Cardiac muscle cell (in vitro differentiated cells and primary cell): ENCODE measurements at places on chromosomes 3 and 15.

GRCh38 chr3:143221446-143221845 lies 101.9 kb downstream of the CHST2 start:
- no peaks in the 10 kb centered on the region for H3K27me3 ChIP-seq
- H3K4me1 ChIP-seq, result peaks cover 5% of the 10 kb centered on the region
- DNase-seq, result no peak

DNA sequence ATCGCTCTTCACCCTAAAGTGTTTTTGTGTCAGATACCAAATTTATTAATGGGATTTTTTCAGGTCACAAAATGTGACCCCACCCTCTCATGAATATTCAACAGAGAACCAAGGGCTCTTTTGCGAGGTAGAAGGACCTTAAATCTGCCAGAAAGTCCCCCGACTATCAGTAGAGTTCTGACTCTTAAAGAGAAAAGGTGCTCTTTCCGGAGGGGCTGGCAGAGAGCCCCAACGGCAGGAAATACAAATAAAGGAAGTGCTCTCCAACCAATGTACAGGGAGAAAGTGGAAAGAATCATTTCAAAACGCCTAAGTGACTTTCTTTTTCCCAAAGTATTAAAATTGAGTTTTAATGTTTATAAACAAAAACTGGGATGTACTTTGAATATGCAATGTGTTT lies 517.2 kb downstream of the FOXP1 start:
- H3K4me3 ChIP-seq, result peak overlapping the region; percentile 61
- DNase-seq, result no peak
- H3K27ac ChIP-seq, result peak overlapping the region; percentile 99

DNA sequence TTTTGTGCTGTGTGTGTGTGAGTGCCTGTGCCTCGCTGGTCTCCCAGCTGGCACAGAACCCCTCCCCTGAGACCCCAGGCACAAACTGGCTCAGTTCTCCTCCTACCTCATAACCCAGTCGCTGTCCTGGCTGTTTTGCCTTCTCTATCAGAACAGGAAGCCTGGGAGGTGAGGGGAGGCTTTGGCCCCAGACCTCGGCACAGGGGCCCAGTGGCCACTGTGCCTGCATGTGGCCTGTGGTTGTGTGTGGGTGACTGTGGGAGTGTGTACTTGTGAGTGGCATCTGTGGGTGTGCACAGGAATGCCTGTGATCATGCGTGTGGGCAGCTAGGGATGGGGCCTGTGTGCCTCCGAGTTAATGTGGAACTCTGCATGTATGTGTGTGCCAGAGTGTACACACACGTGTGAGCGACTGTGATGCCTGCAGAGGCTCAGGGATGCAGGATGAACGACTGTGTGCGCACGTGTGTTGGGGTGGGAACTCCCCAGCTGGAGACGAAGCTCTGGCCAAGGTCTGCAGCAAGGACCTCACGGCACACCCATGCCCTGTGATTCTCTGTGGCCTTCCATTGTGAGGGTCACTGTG lies 32.3 kb downstream of the PSTPIP1 start:
- no peak for DNase-seq
- H3K4me1 ChIP-seq, result no peaks in the 10 kb centered on the region
- no peak overlapping the region for H3K27ac ChIP-seq

DNA sequence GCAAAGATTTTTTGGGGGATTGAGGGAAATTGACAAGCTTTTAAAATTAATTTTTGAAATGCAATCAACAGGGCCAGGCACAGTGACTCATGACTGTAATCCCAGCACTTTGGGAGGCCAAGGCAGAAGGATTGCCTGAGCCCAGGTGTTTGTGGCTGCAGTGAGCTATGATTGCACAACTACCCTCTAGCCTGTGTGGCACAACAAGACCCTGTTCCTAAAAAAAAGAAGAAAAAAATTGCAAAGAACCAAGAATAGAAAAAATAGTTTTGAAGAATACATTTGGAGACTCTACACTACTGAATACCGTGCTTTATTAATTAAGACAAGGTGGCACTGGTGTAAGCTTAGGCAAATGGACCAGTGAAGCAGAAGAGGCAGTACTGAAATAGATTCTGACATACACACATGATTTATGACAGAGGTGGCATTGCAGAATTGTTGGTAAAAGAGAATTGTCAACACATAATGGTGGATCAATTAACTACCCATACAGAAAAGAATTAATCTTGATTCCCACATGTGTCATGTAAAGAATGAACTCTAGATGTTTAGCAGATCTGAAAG lies 443.3 kb upstream of the ATP11B start:
- H3K4me1 ChIP-seq, result no peaks in the 10 kb centered on the region
- no peak overlapping the region for H3K4me3 ChIP-seq
- DNase-seq, result no peak
- no peaks in the 10 kb centered on the region for H3K27me3 ChIP-seq

DNA sequence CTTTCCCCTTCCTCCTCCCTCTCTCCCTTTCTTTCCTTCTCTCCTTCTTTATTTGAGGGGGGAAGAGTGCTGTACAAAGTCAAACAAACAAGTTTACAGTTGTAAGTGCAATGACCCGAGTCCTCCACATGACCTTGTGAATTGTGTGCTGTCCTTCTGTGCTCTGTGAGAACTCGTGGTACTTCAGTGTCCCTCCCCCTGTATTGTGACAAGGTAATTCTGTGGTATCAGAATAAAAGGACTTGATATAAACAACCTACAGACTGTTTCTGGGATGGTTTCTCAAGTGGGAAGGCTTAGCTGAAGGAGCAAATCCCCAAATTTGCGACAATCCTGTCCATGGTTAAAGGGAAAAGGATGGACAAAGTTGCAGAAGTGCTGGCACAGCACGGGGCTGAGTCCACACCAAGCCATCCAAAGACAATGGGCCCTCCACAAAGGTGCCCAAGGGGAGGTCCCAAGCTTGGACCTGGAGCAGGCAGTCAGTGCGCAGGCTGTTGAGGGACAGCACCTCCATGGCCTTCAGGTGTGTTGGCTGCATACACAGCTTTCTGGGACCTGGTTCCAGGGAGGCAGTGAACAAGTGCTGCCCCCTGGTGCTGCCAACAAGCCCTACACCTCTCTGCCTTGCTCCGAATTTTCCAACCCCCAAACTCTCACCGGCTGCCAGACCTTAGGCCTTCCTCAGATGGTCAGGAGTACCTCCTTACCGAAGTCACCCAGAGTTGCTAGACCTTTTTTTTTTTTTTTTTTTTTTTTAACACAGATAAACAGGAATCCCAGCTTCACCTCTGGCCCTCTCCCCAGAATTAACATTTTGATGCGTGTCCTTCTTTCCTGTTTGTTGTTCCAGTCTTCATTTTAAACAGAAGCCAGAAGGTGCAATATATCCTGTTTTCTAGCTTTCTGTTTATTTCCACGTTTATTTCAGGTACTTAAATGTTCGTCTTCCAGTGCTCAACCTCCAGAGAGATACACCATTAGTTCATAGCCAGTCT lies 2.6 kb upstream of the APEH start:
- H3K36me3 ChIP-seq, result peaks cover under 1% of the 10 kb centered on the region
- no peaks in the 10 kb centered on the region for H3K27me3 ChIP-seq
- H3K4me1 ChIP-seq, result peaks cover 11% of the 10 kb centered on the region
- H3K4me3 ChIP-seq, result no peak overlapping the region
- DNase-seq, result peak; percentile 72
- H3K27ac ChIP-seq, result peak overlapping the region; percentile 63

DNA sequence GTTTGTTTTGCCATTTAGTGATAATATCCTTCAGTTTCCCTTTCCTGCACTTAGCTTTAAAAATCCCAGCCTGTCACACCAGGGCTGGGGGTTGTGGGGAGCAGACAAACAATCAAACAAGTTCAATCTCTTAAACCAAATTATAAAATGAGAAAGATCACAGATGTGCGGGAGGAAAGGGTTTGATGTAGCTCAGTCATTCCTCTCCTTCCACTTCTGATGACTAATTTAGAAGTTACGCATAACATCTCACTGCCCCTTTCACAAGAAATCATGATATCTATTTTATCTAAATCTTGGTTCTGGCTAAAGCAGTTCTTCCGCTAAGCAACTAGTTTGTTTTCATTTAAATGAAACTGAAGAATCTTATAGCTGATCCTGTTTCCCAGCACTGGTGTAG lies 34.1 kb upstream of the ATG7 start:
- no peak overlapping the region for H3K4me3 ChIP-seq
- H3K27ac ChIP-seq, result no peak overlapping the region
- peaks cover under 1% of the 10 kb centered on the region for H3K27me3 ChIP-seq

DNA sequence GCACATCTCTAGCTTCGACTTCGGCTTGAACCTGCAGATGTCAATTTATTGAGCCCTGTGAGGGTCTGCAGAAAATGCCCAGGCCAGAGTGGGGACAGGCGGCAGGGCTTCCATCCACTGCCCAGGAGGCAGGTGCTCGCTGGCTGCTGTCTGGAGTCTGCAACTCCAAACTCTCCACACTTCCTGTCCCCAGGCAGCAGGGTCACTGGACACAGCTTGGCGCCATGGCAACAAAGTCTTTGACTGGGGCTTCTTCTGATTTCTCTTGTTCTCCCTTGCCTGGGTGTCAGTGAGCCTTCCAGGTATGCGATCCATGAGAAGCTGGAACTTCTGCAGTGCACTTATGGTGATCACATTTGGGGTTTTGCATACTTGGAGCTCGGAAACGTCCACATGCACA lies 33.5 kb downstream of the SV2B start:
- H3K27ac ChIP-seq, result no peak overlapping the region
- no peak for DNase-seq
- H3K4me1 ChIP-seq, result no peaks in the 10 kb centered on the region
- no peaks in the 10 kb centered on the region for H3K27me3 ChIP-seq

DNA sequence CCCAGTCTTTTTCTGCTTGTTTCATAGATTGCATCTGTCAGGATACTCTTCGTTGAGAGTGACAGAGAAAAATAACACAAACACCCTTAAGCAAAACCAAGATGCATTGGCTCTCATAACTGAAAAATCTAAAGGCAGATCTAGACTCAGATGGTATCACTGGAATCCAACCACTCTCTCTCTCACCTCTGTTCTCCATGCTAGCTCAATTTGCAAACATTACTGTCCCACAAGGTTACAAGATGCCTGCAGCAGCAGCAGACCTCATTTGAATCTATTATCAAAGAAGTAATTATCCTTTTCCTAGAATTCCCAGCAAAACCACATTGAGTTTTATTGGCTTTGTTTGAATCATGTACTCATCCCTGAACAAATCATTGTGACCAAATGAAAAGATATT lies 19.1 kb upstream of the PCOLCE2 start:
- no peak overlapping the region for H3K27ac ChIP-seq
- no peak for DNase-seq
- H3K4me1 ChIP-seq, result no peaks in the 10 kb centered on the region
- no peaks in the 10 kb centered on the region for H3K36me3 ChIP-seq
- no peak overlapping the region for H3K4me3 ChIP-seq
- peaks cover 3% of the 10 kb centered on the region for H3K27me3 ChIP-seq

DNA sequence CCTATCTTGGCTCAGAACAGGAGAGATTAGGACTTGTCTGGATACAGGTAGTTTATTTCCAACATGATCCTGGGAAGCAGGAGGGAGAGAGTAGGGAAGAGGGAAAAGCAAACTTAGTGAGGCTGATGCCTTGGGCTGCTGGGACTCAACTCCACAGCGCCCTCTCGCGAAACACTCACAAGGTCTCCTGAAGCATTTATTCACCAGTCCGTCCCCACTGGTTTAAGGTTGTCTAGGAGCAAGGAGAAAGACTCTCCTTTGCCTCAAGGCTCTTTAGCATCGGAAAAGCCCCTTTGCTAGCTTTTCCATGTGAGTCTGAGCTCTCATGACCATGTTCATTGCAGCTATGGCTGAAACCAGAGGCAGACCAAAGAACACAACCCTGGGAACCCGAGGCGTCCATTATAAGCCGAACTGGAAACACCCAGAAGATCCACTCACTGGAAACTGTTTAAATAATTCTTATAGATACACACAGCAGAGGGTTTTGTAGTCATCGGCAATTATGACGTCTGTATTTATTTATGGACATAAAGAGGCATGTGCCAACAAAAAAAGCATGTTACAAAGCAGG lies 244.5 kb downstream of the CD47 start:
- H3K36me3 ChIP-seq, result no peaks in the 10 kb centered on the region
- DNase-seq, result peak; percentile 86
- no peaks in the 10 kb centered on the region for H3K27me3 ChIP-seq

GRCh38 chr3:24263069-24263668 lies 231.5 kb downstream of the THRB start:
- no peak overlapping the region for H3K27ac ChIP-seq
- no peaks in the 10 kb centered on the region for H3K4me1 ChIP-seq
- H3K27me3 ChIP-seq, result no peaks in the 10 kb centered on the region
- DNase-seq, result no peak

DNA sequence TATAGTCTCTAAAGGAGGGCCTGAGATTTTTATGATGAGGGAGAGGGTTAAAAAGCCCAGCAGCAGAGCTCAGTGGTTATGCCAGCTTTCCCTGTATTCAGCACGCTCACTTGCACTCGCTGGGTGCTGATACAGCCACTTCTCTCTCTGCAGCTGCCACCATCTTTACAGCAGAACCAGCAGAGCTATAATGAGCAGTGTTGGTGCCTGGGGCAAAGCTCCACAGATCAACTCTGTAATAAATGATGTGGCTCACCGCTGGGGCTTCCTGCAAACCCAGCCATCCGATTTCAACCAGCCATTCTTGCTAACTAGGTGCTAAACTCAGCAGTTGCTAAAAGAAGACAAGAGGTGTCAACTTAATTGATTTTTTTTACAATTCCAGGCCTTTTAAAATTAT lies 48.0 kb downstream of the ARNT2 start:
- DNase-seq, result no peak
- H3K36me3 ChIP-seq, result no peaks in the 10 kb centered on the region
- H3K27ac ChIP-seq, result no peak overlapping the region
- no peaks in the 10 kb centered on the region for H3K4me1 ChIP-seq
- no peak overlapping the region for H3K4me3 ChIP-seq
- H3K27me3 ChIP-seq, result peaks cover 4% of the 10 kb centered on the region

GRCh38 chr3:137845194-137845593 lies 81.1 kb downstream of the SOX14 start:
- H3K27me3 ChIP-seq, result peaks cover 32% of the 10 kb centered on the region
- H3K27ac ChIP-seq, result no peak overlapping the region
- H3K4me1 ChIP-seq, result no peaks in the 10 kb centered on the region

- no peaks in the 10 kb centered on the region for H3K27me3 ChIP-seq
- peaks cover 8% of the 10 kb centered on the region for H3K36me3 ChIP-seq
- DNase-seq, result no peak
- H3K4me1 ChIP-seq, result no peaks in the 10 kb centered on the region
Observed at GRCh38 chr3:119469418-119470189, 841 bp downstream of the POGLUT1 start.

GRCh38 chr3:23830869-23831484 lies 25.2 kb downstream of the UBE2E1 start:
- no peaks in the 10 kb centered on the region for H3K27me3 ChIP-seq
- H3K4me1 ChIP-seq, result peaks cover 44% of the 10 kb centered on the region
- H3K4me3 ChIP-seq, result no peak overlapping the region
- no peak overlapping the region for H3K27ac ChIP-seq
- no peak for DNase-seq

GRCh38 chr3:69698728-69699127 lies 40.5 kb upstream of the MITF start:
- H3K4me1 ChIP-seq, result peaks cover 3% of the 10 kb centered on the region
- no peak for DNase-seq
- H3K36me3 ChIP-seq, result no peaks in the 10 kb centered on the region
- no peaks in the 10 kb centered on the region for H3K27me3 ChIP-seq
- H3K27ac ChIP-seq, result no peak overlapping the region

DNA sequence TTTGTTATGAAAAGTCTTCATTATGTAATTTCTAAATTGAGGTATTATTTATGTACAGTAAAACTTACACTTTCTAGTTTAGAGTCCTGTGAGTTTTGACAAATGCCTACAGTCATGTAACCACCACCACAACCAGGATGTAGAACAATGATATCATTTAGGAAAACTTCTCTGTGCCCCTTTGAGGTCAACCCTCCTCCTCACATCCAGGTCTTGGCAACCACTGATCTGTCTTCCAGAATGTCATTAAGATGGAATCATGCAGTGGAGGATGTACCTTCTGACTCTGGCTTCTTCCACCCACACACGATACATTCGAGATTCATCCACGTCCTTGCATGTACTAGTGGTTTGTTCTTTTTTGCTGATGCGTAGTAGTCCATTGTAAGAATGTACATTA lies 23.2 kb downstream of the MINAR1 start:
- no peaks in the 10 kb centered on the region for H3K27me3 ChIP-seq
- H3K27ac ChIP-seq, result no peak overlapping the region
- DNase-seq, result no peak
